ENCODE measurements at places on chromosomes 11 and 22. TPM values are rescaled to one million over a fixed set of nuclear protein-coding genes. Genes with fewer than 3 reads are reported as not detected.

DNA sequence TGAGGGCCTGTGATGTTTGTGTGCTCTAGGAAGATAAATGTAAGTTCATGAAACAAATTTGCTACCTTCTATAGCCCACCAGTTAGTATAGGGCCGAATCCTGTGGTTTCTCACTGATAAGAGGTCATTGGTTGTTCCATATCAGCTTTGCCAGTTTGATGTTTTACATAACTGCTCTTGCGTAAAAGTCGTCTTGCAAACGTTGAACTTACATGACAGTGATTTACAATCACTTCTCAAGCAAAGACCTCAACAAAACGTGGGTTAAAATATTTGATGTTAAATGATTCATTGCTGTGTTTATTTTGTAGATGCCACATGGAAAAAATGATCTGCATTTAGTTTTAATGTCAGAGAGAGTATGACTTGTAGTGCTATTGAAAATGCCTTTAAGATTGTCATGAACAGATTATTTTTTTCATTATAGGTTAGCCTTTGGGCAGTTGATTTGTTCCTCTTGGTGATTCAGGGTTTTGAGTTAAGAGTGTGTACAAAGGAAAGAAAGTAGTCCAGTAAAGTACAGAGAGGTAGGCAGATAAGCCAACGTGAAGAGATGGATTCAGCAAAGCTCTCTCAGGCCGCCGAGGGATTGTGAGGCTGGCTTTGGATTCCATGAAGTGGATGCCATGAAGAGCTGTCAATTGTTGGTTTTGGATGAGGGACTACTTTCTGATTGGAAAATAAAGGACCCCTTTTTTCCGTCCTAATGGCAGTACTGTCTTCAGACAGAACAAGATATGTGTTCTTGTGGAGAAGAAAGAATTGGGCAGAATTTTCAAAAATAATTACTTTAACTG lies 2.6 kb downstream of the EWSR1 start:
- H3K36me3 ChIP-seq = peaks cover 61% of the 10 kb centered on the region
- peak overlapping the region; percentile 95 for H3K4me3 ChIP-seq
- H3K4me1 ChIP-seq = peaks cover 25% of the 10 kb centered on the region
- DNase-seq = no peak
- no peak overlapping the region for H3K27ac ChIP-seq

DNA sequence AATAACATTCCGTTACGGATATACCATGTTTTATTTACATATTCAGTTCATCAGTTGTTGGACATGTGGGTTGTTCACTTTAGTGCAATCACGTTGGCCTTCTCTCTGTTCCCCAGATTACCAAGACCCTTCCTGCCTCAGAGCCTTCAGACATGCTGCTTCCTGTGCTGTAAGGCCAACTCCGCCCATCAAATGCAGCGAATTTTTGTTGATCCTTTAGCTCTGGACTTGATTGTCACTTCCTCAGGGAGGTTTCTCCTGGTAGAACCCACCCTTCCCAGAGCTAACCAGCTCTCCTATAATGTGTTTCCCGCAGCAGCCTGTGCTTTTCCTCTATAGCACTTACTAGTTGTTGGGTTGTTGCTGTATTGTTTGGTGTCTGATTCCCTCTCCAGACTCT lies 39.4 kb downstream of the SWAP70 start:
- DNase-seq = no peak
- H3K27ac ChIP-seq = no peak overlapping the region
- no peaks in the 10 kb centered on the region for H3K27me3 ChIP-seq
- H3K4me1 ChIP-seq = no peaks in the 10 kb centered on the region
- peaks cover 8% of the 10 kb centered on the region for H3K36me3 ChIP-seq

DNA sequence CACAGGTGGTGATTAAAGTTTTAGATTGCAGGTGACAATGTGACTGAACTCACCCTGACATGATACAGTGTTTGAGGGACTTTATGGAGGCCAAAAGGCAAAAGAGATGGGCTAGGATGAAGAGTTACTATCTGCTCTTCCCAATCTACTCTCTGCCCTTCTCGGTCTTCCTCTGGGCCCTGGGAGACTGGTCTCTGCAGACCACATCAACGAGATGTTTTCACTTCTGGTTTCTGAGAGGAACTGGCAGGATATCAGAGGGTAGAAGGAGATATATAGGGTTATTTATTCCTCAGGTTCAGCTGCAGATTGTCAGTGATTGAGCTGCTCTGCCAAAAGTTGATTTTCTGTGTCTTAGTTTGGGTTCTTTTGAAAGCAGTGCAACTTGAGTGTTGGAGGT lies 32.4 kb upstream of the CD44 start:
- H3K27ac ChIP-seq = no peak overlapping the region
- H3K36me3 ChIP-seq = no peaks in the 10 kb centered on the region
- peaks cover 12% of the 10 kb centered on the region for H3K4me1 ChIP-seq
- H3K27me3 ChIP-seq = no peaks in the 10 kb centered on the region

GRCh38 chr11:47242596-47243192 lies 5.9 kb downstream of the ACP2 start:
- no peaks in the 10 kb centered on the region for H3K27me3 ChIP-seq
- H3K36me3 ChIP-seq = peaks cover 21% of the 10 kb centered on the region
- DNase-seq = peak; percentile 4

The FBLN1 gene
- polyA plus RNA-seq = 94.8 TPM

Data from SK-N-SH (cell line).